ENCODE measurements at places on chromosomes 6 and 20.

DNA sequence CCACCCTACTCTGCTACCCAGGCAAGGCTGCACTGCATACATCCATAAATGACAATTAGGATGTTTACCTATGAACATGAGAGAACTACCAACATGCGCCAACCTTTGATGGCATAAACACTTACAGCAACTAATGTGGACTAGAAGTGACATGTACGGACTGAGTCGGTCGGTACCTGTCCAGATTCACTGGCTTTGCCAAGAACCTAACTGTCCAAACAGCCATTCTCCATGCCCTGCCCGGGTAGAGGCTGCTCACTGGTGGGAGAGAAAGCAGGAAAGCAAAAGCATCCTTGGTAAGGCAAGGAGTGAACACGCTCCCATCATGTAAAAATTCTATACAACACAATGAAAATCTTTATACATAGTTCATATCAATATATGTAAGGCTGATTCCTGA lies 30.0 kb downstream of the SYNDIG1 start:
- DNase-seq: no peak

GRCh38 chr6:125050663-125051318 lies 88.6 kb downstream of the RNF217 start:
- no peak for DNase-seq

DNA sequence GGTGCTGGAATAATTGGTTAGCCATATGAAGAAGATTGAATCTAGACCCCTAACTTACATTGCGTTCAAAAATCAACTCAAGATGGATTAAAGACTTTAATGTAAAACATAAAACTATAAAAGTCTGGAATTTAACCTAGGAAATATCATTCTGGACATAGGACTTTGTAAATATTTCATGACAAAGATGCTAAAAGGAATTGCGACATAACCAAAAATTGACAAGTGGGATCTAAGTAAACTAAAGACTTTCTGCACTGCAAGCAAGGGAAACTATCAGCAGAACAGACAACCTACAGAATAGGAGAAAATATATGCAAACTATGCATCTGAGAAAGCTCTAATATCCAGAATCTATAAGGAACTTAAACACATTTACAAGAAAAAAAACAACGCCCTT lies 45.5 kb upstream of the SLC35F1 start:
- DNase-seq: no peak

DNA sequence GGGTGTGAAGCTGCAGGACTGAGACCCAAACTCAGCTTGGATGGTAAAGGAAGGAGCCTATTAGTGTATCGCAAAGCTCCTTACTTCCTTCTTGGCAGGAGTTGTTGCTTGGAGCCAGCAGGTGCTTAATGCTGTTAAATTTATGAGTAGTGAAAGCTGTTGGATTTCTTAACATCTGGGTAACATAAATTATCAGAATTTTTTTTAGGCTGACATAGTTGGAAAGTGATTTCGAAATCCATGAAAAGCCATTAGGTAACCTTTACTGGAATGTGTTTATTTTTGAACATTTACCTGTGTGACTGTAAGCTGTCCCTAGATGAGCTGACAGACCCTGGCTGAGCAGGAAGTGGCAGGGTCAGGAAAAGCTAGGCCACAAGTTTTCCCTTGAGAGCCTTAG lies 470.4 kb upstream of the SLC35B3 start:
- no peak for DNase-seq

GRCh38 chr6:144307880-144308279 lies 22.7 kb downstream of the UTRN start:
- DNase-seq: no peak

GRCh38 chr6:157406661-157407060 lies 25.7 kb downstream of the ZDHHC14 start:
- no peak for DNase-seq

DNA sequence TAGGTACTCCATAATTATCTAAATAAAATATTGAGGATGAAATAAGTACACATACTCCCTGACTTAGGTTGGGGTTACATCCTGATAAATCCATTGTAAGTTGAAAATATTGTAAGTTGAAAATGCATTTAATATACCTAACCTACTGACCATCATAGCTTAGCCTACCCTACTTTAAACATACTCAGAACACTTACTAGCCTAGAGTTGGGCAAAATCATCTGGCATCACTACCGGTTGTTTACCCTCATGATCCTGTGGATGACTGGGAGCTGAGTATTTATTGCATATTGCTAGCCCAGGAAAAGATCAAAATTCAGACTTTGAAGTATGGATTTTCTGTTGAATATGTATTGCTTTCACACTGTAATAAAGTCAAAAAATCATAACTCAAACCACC lies 467.3 kb downstream of the C6orf118 start:
- DNase-seq: no peak

- DNase-seq: no peak
These were observed 49.4 kb upstream of the ZMYND8 start for GRCh38 chr20:47405775-47406325.

DNA sequence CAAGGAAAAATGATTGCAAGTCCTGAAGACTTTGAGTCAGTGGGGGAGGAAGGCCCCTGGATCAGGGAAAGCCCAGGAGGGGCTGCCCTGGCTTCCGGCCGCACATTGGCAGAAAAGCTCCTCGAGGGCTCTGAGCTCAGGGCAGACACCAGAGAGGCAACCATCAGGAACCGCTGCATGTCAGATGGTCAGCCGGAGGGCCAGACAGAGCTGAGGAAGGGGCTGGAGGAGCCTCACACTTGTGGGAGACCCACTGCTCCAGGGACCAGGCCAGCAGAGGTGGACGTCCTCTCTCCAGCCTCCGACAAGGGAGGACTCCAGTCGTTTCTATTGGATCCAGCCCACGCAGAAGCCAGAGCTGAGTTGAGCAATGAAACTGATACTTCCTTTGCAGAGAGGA lies 30.2 kb upstream of the AAR2 start:
- no peak for DNase-seq

GRCh38 chr6:84278321-84278998 lies 51.0 kb upstream of the CEP162 start:
- no peak for DNase-seq

DNA sequence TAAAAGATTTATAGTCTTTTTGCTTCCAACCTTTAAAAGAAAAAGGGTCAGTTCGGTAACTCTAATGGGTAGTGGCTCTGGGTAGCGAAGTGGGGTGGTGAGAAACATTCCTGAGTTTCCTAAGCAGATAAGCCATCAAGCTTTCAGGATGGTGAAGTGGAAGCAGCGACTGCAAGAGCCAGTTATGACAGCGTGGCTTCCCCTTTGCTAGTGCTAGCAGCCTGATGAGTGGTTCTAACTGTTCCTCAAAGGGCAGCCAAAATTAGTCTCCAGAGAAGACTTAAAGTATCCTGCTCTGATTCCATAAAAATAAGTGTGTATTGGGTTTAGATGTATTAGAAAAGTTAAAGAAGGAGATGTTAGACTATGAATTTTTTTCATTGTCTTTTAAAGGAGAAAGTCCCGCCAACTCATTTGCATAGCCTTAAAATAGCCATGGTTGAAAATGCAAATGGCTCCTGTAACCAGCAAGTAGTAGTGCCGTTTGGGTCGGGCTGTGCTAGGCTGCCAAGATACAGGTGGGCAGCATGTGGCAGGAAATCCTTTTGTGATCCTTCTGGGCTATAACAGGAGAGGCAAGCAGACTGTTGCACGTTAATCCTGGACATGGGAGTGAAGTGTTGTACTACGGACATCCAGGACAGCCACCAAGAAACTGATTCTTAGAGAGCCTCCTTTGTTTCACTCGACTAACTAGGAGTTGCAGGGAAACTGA lies 18.0 kb downstream of the ELOVL2 start:
- DNase-seq: no peak

DNA sequence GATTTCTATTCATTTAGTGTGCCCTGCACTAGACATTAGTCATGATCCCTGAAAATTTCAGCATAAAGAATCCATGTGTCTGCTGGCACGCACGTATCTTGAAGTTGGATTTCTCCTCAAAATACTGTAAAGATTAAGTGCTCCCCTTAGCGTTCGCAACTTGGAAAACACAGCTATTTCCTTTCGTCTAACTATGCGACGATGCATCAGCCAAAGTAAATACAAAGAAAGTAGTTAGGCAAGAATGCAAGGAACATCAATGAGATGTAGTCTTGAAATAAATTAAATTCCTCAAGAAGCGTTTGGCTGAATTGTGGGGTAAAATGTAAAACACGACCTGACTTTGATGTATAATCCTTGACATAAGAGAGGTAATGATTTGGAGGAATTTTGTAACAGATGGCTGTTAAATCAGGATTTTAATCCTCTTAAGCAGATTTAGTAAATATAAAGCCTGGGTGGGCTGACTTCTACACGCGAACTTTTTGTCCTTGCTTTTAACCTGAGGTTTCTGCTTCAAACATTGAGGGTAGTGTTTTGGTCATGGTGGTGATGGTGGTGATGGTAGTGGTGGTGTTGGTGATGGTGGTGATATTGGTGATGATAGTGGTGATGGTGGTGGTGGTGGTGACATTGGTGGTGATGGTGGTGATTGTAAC lies 88.2 kb downstream of the FOXF2 start:
- no peak for DNase-seq

DNA sequence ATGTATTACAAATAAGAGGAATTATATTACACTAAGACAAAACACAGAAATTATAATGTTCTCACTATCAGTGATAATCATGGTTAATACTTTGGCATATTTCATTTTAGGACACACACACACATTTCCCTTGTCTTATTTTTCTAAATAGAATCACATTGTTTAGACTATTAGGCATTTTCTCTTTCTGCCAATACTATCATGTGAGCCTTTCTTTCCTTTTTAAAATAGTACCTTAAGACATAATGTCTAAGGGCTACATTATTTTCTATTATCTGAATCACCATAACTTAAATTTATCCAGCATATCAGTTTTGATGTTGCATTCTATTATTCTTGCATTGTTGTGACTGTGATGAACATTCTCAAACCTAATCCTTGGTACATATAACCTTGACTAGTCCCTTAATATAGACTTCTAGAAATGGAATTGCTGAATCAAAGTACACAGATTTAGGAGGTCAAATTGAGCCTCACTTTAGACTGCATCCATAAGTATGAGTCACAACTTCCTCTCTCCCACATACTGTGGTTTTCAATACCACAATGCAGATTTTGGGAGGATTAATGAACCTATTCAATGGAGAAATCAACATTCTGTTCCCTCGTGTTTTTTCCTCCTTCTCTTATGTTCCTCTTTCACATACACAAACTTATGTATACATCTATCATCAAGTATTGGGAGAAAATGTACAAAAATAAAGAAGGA lies 212.6 kb downstream of the MOXD1 start:
- no peak for DNase-seq

GRCh38 chr6:149233056-149233715 lies 84.3 kb upstream of the TAB2 start:
- peak; percentile 6 for DNase-seq

- no peak for DNase-seq
These were observed 488.4 kb upstream of the MMS22L start for GRCh38 chr6:97771372-97771771.

GRCh38 chr20:58088625-58089024 lies 139.8 kb downstream of the ANKRD60 start:
- DNase-seq: no peak

GRCh38 chr6:124226396-124226795 lies 422.7 kb downstream of the NKAIN2 start:
- DNase-seq: no peak

DNA sequence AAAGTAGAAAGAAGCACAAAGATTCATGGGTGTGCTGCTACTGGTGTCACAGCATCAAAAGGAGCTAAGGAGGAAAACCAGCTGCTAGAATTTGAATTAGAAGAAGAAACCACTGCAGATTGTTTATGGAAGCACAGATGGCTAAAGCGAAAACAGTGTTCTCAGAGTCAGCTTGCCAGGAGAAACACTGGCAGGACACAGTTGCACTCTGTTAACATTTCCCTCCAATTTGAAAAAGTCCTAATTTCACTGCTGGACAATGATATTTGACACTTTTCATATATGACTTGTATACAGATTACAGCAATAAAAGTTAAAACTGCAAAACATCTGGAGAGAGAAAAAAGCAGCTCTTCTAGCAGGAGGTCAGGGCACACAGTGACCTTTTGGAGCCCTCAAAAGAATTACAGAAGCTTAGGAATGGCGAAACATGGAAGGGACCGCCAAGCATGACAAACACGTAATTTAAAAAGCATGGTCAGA lies 314.5 kb downstream of the COL12A1 start:
- no peak for DNase-seq

- DNase-seq: no peak
These were observed 17.7 kb downstream of the FAM83B start for GRCh38 chr6:54864272-54864671.

DNA sequence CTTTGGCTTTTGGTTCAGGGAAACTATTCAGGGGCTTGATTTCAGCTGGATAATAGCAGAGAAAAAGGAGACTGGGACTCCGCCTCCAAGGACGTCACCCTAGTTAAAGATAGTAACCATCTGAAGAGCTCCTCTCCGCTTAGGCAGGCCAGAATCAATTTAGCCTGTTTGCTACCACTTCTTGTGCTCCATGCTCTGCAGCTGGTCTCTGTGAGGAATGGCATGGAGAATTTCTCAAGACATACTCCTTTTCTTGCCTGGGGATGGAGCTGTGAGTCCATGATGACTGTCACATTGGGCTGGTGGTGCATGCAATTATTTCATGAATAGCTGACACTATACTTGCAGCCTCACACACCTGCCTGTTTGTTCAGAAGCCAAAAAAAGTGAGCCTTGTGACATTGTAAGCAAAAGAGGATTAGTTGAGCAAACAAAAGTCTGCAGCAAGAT lies 61.4 kb downstream of the TXLNB start:
- no peak for DNase-seq

DNA sequence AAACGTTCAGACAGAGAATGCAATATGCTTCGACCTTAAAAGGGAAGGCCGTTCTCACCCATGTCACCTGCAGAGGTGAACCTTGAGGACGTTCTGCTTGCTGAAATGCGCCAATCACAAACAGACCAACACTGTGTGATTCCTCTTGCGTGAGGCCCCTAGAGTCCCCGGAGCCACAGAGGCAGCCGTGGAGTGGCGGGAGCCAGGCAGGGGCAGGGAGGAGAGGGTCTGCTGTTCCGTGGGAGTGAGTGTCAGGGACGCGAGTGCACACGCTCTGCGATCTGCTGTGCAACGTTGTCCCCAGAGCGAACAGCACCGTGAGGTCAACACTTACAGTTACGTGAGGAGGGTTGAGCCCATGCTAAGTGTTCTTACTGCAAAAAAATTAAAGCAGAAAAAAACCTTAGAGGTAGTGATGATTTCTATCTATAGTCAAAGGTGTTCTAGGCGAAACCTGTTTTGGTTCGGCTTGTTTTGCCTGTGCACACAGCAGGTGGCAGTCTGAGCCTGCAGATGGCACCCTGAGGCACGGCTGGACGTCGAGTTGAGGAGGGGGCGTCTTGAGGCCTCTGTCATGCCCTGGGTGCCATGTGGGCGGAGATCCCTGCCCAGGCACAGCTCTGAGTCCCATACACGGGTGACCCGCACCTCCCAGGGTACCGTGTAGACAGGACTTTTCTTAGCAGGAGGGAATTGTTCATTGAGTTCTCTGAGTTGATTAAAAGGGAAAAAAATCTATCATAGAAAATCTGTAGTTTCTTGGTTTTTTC lies 71.7 kb upstream of the FRMD1 start:
- no peak for DNase-seq

- DNase-seq: no peak
These were observed 15.0 kb upstream of the TFAP2A start for GRCh38 chr6:10429638-10430427.

GRCh38 chr20:60667641-60668040 lies 584.4 kb upstream of the CDH4 start:
- no peak for DNase-seq
